Chondrocyte (in vitro differentiated cells): ENCODE measurements at places on chromosomes 4 and X.

- no peak for DNase-seq
Observed at GRCh38 chrX:121639781-121640180, 592.4 kb downstream of the GLUD2 start.

DNA sequence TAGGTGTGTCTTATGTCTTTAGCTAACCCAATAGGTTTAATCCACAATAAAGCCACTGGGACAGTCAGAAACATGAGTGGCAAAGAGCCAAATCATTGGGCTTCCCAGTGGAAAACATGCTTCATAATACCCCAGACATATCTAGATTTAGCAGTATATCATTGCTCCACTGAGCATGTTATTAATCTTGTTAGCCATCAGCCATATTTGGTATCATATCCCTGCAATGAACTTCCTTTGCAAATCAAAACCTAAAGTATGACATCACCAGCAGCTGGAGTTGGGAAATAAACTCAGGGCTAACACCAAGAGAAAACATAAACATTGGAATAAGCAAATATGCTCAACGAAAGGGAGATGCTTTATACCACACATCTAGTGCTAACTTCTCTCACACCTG lies 280.8 kb upstream of the NOCT start:
- no peak for DNase-seq

GRCh38 chr4:41506130-41506529 lies 31.8 kb upstream of the LIMCH1 start:
- no peak for DNase-seq

DNA sequence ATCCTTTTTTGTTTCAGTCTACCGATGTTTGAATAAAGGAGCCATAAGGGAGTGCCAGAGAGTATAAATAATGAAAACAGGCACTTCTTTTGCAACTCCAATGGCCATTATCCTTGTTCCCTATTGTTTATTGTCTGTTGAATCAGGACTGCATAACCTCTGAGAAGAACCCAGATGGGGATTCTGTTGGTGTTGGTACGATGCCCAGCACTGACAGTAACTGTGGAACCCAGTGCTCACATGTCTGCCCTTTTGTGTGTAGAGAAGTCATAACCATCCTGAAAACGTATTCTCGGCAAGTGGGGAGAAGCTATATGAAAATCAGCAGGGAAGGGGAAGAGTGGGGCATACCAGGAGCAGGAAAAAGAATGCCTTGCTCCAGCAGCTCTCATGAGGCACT lies 195.1 kb upstream of the EDNRA start:
- DNase-seq = no peak

DNA sequence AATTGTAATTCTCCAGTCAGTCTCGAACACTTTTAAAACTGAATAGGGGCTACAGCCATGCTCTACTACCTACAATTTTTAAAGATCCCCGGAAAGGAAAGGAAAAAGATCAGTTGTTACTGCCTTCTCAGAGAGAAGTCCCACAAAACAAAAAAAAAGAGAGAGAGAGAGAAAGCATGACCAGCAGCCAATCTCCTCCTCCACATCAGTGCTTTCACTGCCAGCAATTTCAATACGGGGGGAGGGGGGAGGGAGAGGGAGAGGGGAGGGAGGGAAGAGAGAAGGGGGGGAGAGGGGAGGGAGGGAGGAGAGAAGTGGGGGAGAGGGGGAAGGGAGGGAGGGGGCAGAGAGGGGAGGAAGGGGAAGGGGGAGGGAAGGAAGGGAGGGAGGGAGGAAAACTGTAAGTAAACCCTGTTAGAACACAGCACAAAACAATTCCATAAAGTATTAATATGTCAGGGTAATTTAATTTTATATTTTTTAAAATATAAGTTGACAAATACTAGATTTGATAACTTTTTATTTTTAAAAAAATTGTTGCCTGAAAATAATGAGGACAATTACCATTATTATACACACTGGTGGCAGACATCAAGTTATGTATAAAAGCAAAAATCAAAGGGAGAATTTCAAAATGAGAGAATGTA lies 108.0 kb downstream of the LRBA start:
- no peak for DNase-seq

DNA sequence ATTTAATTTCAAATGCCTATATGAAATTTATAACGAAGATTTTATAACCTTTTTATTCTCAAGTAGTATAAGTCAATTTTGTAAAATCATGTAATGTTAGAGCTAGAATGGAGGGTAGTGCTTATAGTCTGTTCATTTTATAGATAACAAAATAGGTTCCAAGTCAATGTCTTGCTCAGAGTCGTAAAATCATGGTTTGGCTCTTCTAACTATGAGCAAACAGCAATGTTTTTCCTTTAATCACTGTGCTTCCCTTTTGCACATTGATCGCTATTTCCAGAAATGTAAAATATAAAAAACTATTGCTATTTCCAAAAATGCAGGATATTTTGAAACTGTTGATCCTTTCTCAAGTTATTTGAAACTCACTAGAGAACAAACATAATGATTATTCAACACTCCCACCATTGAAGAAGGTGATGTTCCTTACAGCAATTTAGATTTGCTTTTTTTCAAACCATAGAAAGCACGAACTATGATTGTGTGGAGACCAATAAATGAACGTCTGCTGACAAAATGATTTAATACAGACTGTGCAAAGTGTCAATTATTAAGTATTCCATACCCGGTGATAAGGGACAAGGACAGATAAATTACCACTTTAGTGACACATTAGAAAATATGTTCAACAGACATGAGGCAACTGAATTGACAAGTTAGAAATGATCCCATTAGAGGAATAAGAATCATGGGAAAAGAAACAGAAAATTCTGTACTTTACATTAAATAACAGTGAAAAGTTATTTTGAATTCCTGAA lies 412.1 kb upstream of the TECRL start:
- DNase-seq = no peak

- DNase-seq = no peak
Observed at GRCh38 chr4:65653740-65654361, 16.4 kb downstream of the EPHA5 start.

GRCh38 chr4:95432466-95432865 lies 116.3 kb downstream of the UNC5C start:
- DNase-seq = no peak
